ENCODE measurements at places on chromosomes 3 and 15.

DNA sequence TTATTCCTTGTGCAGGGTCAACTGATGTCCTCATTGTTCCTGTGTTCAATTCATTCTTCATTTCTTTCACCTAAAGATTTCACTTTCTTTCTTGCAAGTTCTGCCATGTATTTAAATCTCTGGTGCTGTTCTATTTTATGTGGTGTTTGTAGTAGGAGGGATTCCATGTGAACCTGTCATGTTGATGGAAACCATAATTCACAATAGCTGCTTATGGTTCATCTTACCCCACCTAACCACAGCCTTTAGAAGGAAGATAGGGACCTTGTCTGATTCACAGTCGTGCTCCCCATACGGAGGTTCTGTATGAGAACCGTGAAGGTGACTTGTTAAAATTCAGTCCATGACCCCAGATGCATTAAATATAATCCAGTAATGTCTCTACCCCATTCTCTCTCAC lies 21.9 kb downstream of the SLCO2A1 start:
- no peak for DNase-seq

DNA sequence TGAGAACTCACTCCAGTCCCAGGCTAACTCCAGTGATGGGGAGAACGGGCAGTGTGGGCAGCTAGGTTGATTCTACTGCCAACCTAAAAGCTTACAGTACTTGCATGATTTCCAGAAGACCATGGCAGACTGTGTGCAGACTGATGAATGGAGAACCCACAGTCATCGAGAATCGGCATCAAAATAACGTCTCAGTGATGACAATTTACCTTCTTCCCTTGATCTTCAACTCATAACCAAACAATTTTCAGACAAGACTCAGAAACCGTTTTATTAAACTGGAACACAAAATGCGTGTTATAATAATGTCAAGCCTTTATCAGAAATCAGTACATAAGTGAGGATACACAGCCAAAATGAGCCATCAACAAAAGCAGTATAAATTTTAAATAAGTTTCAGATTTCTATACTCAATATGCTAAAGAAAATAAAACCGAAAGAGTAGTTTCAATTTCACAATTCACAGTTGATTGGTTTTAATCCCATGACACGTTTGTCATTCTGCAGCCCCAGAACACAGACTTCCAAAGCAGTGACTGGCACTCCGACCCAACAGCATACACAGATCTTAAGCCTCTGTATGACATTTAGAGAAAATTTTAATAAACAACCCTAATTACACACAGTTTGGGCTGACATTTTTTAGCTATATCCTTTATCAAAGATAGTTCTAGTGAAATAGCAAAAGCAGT lies 54.5 kb downstream of the ZMAT3 start:
- DNase-seq, result no peak

DNA sequence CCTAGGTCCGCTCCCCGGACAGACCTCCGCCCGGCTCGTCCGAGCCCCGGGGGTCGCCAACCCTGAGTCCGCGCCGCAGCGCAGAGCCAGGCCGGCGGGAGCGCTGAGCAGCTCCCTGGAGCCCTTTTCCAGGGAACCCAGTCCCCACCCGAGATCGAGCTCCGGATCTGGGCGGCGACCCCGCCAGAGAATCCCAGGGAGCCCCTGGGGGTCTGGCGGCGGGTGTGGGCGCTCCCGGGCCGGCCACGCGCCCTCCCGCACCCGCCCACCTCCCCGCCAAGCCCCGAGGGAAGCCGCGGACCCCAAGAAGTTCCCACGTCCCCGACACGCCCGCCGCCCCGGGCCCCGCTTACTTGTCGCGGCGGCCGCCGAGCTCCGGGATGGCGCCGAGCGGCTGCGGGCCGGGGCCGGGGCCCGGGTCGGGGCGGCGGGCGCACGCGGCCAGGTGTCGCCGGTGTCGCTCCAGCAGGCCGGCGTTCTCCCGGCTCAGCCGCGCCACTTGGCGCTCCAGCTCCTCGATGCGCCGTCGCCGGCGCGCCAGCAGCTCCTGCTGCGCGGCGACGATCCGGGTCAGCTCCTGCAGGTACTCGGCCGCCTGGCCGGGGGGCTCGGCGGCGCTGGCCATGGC lies 137.7 kb downstream of the NUP210 start:
- DNase-seq, result no peak

DNA sequence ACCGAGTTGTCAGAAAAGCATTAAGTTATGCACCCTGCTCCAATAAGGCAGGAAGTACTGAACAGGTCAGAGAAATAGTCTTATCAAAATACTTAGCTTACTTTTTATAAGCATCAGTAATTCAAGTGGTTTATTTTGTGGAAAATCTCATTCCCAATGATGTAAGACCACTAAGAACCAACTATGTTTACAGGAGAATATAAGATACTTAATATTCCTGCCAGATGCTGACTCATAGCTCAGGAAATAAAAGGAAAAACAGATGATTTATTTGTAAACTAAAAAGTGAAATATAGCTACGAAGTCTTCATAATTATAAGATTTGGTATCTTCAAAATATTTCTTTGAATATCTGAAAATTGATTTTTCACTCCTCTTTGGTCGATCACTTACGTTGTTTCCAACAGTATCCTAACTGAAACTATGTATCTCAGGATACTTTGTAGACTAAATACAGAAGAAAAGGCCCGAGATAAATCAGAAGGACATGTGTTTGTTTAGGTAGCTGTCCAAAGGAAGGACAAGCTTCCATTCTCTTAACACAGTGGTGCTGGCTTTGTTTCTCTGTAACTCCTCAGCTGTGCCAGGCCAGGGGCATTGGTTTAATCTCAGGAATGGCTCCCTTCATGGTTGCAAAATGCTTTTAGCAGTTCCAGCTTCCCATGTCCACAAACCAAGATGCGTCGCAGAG lies 295.8 kb downstream of the GBE1 start:
- no peak for DNase-seq

DNA sequence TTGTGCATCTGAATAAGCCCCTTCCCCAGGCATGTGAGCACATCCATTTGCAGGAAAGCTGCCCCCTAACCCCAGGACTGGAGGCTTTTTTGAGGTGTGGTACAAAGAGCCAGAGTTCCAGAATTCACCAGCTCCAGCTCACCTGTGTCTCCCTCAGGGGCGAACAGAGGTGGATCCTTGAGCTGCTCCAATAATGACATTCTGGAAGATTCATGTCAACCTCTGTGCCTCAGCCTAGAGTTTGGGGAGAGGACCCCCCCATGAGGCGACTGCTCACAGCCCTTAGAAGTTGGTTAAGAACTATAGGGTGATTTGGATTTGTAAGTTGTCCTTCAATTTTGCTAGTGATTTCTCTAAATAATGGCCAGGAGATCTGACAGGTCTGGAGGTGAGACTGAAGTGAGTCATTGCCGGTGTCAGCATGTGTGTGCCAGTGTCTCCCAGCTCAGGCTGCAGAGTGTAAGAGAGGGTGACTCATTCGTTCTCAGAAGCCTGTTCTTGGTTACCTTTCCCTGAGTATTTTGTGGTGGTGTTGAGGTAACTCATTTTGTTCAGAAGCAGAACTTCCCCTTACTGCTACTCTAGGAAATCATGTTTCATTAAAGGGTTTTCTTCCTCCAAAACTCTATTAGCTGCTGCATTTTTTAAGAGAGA lies 136.9 kb upstream of the TOPAZ1 start:
- no peak for DNase-seq

DNA sequence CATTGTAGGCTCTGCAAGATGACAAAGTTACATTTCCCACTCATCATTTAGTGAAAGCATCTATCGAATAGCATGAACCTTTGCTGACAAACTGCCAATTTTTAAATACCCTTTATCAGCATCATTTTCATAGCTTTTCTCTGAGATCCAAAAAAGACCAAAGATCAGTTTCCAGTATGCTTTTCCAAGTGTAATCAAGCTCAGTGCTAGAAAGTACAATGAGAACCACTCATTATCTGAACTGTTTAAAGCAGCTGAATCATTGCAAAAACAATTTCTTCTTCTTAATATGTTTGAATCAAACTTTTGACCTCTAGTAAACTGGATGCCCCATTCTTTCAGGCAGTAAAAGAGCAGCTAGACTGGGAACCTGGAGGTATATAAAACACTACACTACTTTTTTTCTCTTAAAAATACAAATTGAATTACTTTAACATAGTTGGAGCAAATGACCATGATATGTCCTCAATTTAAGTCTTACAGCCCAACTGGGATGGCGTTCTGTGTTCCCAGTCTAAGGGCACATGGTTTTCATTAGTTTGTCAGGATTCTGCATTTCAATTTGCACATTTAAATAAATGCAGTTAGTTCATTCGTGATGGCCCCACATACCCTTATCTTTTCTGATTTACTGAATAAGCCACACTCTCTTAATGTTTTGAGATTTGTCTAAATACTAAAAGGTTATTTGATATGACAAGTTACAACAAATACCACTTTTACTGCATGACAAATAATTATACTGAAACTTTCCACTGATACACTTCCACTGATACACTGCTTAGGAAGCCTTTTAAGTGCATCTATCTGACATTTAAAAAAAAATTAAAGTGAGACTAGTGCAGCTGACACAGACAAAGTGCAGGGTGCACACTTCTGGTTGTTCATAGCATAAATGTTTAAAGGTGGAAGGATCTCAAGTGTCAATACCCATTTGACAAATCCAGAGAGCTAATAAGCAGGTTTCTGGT lies 146.0 kb upstream of the FRMD4B start:
- DNase-seq, result no peak

GRCh38 chr3:134839422-134839821 lies 44.4 kb downstream of the EPHB1 start:
- no peak for DNase-seq

Data from NCI-H345 (cell line).